Stimulated activated CD8-positive, alpha-beta memory T cell treated with anti-CD3 and anti-CD28 coated beads, Interleukin-4, amount 100 ng/mL, for 1 hour (primary cell): ENCODE measurements at places on chromosomes 4 and X.

- DNase-seq: no peak
These were observed 23.4 kb upstream of the CFAP299 start for GRCh38 chr4:80312124-80312523.

- DNase-seq: no peak
These were observed 213.8 kb upstream of the LDB2 start for GRCh38 chr4:17112292-17112659.

DNA sequence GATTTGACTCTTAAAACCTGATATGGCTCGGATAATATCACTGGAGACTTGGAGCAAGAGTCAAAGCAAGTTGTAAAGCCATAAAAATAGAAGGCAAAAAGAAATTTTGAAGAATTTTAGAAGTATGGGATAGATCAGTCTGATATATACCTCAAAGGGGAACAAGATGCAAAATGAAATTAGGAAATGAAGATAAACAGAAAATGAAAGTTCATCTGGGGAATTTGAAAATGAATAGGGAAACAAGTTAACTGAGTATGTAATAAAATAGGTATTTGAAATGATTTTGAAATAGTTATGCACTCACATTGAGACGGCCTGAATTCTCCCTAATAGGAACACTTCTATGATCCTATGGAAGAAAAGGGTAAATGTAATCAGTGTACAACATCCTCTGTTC is 5.7 kb downstream of the CYP2U1 start:
- no peak for DNase-seq

- no peak for DNase-seq
These were observed 1.4 kb upstream of the LRIT3 start for GRCh38 chr4:109846395-109847098.

GRCh38 chr4:35250331-35250730 is 994.0 kb downstream of the ARAP2 start:
- DNase-seq: no peak

DNA sequence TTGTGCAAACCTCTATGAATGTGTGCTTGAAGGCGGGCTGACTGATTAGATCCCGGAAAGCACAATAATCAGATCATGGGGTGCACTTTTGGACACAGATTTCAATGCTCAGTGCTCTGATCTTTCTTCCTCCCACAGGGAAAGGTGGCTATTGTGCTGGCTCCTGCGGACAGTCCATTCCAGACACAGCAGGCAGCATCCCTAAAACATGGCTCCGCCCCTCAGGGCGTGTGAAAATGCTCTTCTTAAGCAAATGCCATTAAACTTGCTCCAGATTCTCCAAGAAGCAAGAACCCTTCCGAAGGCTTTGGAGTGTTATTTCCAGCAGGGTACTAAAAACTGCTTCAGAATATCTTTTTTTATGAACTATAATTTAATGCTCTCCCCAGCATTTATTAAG is 100.0 kb downstream of the SLC2A9 start:
- DNase-seq: no peak

GRCh38 chr4:28360681-28361080 is 1500.0 kb downstream of the STIM2 start:
- DNase-seq: no peak

GRCh38 chr4:110735686-110736085 is 112.8 kb upstream of the PITX2 start:
- DNase-seq: no peak

DNA sequence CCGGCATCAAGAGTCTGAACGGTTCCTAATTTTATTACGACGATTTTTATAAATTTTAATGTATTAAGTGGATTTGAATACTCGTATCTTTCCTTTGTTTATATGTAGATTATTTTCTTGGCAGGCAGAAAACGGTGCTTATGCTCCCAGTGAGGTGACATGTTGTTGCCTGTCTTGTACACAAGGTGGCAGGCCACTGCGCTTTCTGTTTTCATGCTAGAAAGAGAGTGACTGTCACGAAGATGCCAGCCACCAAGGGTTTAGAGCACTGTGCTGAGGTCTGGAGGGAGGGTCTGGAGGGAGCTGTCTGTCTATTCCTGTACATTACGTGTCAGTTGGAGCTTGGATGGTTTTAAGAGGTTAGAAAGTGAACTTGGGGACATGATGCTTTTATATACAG is 87.7 kb downstream of the SHROOM2 start:
- DNase-seq: no peak

GRCh38 chr4:158111241-158111640 is 61.6 kb downstream of the GASK1B start:
- no peak for DNase-seq

GRCh38 chr4:181821039-181822004 is 421.9 kb upstream of the TENM3 start:
- DNase-seq: no peak
